ENCODE measurements at places on chromosomes 11 and 22. TPM values are rescaled to one million over a fixed set of nuclear protein-coding genes. Genes with fewer than 3 reads are reported as not detected.

Gene NUP160
- total RNA-seq = 32.5 TPM

Gene MS4A1
- total RNA-seq = not detected

Gene GRIK4
- total RNA-seq = not detected

Gene PAX6
- total RNA-seq = 2.1 TPM

Gene MMP11
- total RNA-seq = 0.34 TPM

Gene GGTLC2
- total RNA-seq = not detected

Gene BLID
- not detected for total RNA-seq

Gene MOGAT2
- not detected for total RNA-seq

Gene GLYATL1
- not detected for total RNA-seq

Gene E2F8
- under 0.01 TPM for total RNA-seq

Gene IL10RA
- total RNA-seq = under 0.01 TPM

Gene KCNK7
- total RNA-seq = 0.68 TPM

Gene POU2F3
- total RNA-seq = 0.68 TPM

Gene GAL
- 1.4 TPM for total RNA-seq

Gene BCO2
- total RNA-seq = 1.6 TPM

Gene BATF2
- total RNA-seq = 0.34 TPM

Gene BRMS1
- 58.2 TPM for total RNA-seq

Gene KRTAP5-7
- not detected for total RNA-seq

Gene SPI1
- not detected for total RNA-seq

Gene SCGB1D2
- not detected for total RNA-seq

Gene RTL10
- total RNA-seq = 28.7 TPM

Gene GPHA2
- not detected for total RNA-seq

All from nasal cavity respiratory epithelium epithelial cell of viscerocranial mucosa (primary cell).